ENCODE measurements at places on chromosomes 6 and 20.

GRCh38 chr6:71510057-71510713 lies 221.6 kb downstream of the OGFRL1 start:
- H3K4me3 ChIP-seq: no peak overlapping the region
- no peak overlapping the region for H3K27ac ChIP-seq
- H3K27me3 ChIP-seq: no peaks in the 10 kb centered on the region
- no peaks in the 10 kb centered on the region for H3K36me3 ChIP-seq
- peak; percentile 60 for DNase-seq

GRCh38 chr6:159809149-159809548 lies 9.1 kb downstream of the PNLDC1 start:
- H3K27ac ChIP-seq: no peak overlapping the region
- H3K4me1 ChIP-seq: no peaks in the 10 kb centered on the region
- H3K36me3 ChIP-seq: no peaks in the 10 kb centered on the region
- H3K4me3 ChIP-seq: no peak overlapping the region
- H3K27me3 ChIP-seq: no peaks in the 10 kb centered on the region

- H3K27me3 ChIP-seq: no peaks in the 10 kb centered on the region
- no peak overlapping the region for H3K4me3 ChIP-seq
- H3K4me1 ChIP-seq: no peaks in the 10 kb centered on the region
- no peaks in the 10 kb centered on the region for H3K36me3 ChIP-seq
- no peak for DNase-seq
- no peak overlapping the region for H3K27ac ChIP-seq
Measured at GRCh38 chr20:40641202-40641601, 47.8 kb downstream of the MAFB start.

- no peaks in the 10 kb centered on the region for H3K36me3 ChIP-seq
- H3K4me1 ChIP-seq: no peaks in the 10 kb centered on the region
- no peak for DNase-seq
- H3K27me3 ChIP-seq: no peaks in the 10 kb centered on the region
- H3K4me3 ChIP-seq: no peak overlapping the region
Measured at GRCh38 chr6:21560249-21560648, 33.3 kb upstream of the SOX4 start.

DNA sequence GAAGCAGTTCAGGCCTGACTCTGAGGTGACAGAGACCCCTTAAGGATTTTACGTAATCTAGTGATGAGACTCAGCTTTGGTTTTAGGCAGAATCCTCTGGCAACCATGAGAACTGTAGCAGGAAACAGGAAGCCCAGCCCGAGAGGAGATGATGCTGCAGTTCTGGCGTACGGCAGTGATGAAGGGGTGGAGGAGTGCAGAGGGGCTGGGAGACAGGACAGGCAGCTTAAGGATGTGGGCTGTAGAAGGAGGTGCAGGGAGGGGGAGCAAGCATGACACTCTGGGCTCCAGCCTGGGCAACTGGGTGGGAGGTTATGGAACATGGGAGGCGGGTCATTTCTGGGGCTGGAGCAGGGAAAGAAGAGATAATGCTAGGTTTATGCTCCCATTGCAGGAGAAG lies 67.1 kb downstream of the LRFN2 start:
- peaks cover 6% of the 10 kb centered on the region for H3K4me1 ChIP-seq
- no peaks in the 10 kb centered on the region for H3K36me3 ChIP-seq
- no peak overlapping the region for H3K27ac ChIP-seq
- no peaks in the 10 kb centered on the region for H3K27me3 ChIP-seq

DNA sequence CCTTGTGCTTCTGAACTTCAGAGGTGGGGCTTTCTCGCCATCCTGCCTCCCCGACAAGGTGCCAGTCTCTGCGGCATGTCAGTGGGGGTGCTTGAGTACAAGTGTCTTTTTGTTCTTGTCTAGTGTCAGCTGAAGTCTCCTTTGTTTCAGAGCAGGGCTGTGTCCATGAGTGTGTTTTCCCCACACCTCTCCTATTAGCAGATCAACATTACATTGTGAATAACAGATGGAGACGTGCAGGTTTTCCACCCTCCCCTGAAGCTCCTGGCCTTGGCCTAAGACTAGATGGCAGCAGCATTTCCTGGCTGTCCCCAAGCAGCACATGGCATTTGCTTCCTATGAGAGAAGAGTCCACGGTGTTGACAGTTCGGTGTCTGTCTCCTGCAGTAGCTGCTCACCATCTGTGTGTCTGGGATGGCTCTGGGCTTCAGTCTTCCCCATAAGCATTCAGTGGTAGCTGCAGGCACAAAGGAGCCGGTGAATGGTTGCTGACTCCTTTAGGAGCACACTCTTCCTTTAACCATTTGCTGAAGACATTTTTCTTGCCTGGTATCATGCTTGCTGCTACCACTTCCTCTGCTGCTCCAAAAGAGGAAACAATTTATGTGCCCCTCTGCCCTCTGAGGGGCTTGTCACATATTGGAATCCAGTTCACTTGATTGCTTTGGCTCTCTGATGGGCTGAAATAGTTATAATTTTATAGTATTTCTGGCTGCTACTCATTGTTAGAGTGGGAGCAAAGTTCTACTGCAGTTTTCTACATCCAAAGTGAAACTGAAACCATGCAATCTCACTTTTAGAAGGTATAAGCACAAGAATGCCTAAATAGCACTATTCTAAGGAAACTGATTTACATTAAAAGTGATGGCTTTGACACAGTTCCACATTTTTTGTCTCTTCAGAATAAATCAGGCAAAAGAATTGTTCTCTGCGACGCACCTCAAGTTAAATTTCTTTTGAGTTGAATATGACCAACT lies 913.0 kb downstream of the C6orf118 start:
- peaks cover 3% of the 10 kb centered on the region for H3K4me1 ChIP-seq
- DNase-seq: no peak
- 0 out of 2 replicates have a peak, but pooled peaks cover 2% of the 10 kb centered on the region for H3K36me3 ChIP-seq
- no peaks in the 10 kb centered on the region for H3K27me3 ChIP-seq
- no peak overlapping the region for H3K4me3 ChIP-seq

- no peaks in the 10 kb centered on the region for H3K4me1 ChIP-seq
- H3K4me3 ChIP-seq: no peak overlapping the region
- no peak overlapping the region for H3K27ac ChIP-seq
Measured at GRCh38 chr6:142386657-142387056, 84.8 kb downstream of the ADGRG6 start.

GRCh38 chr6:55033016-55033546 lies 141.2 kb upstream of the HCRTR2 start:
- no peak overlapping the region for H3K4me3 ChIP-seq
- no peaks in the 10 kb centered on the region for H3K27me3 ChIP-seq

DNA sequence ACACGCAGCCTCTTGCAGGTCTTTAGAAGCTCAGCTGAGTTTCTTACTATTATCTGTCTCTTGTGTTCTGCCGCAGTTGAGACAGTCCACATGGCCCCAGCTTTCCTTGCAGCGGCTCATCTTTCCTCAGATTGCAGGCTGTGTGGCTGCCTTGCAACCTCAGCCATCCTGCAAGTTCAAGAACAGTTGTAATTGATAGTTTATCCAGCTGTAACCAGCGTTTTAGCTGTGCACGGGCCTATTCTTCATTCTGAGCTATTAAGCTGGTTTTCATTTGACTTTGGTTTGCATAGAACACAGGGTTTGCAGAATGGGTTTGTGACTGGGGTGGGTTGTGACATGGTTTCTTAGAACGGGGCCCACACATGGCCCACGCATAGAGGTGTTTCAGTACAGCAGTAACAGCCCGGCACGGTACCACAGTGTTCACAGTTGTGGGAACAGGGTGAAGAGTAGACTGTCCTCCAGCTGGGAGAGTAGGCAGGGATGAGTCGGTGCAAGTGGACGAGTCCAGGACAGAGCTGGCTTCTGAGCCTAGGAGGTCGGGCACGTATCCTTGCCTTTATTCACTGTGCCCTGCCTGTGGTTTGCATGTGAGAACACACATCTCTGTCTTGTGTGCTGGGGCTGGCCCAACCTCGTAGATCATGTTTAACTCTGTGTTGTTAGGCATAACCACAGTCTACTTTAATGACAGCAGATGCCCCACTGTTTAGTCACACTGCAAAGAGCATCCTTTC lies 89.2 kb downstream of the RPP40 start:
- H3K36me3 ChIP-seq: peaks cover 3% of the 10 kb centered on the region
- no peak overlapping the region for H3K27ac ChIP-seq
- H3K27me3 ChIP-seq: no peaks in the 10 kb centered on the region
- H3K4me3 ChIP-seq: no peak overlapping the region

DNA sequence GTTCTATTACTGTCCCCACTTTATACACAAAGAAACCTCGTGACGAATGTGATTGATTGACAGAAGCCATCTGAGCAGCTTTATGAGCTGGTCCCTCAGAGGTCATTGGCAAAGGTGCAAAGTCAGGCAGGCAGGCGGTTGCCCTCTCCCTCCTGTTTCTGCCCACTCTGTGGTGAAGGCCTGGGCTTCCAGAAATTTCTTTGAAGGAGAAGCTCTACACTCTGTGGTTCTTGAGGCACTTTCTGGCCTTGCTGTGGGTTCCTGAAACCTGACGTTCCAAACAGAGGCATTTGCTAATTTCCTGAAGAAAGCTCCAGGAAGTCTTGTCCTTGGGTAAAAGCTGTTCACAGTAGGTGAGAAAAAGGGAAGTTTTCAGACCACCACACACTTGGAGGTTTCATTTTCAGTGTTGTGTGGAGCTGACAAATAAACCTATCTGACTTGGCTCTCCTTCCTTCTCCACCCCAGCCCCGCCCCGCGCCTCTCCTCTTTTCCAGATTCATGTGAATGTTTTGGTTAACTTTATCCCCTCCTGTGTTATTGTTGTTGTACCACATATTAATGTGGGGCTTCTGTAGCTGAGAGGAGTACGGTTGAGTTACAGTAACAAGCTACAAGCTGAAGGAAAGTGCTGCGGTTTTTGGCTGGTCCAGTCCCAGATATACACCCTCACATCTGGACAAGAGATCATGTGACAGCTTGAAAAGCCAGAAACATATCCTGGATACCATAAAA lies 274.1 kb downstream of the CLIC5 start:
- no peak overlapping the region for H3K4me3 ChIP-seq
- no peaks in the 10 kb centered on the region for H3K4me1 ChIP-seq
- H3K36me3 ChIP-seq: no peaks in the 10 kb centered on the region
- H3K27me3 ChIP-seq: no peaks in the 10 kb centered on the region
- no peak for DNase-seq

DNA sequence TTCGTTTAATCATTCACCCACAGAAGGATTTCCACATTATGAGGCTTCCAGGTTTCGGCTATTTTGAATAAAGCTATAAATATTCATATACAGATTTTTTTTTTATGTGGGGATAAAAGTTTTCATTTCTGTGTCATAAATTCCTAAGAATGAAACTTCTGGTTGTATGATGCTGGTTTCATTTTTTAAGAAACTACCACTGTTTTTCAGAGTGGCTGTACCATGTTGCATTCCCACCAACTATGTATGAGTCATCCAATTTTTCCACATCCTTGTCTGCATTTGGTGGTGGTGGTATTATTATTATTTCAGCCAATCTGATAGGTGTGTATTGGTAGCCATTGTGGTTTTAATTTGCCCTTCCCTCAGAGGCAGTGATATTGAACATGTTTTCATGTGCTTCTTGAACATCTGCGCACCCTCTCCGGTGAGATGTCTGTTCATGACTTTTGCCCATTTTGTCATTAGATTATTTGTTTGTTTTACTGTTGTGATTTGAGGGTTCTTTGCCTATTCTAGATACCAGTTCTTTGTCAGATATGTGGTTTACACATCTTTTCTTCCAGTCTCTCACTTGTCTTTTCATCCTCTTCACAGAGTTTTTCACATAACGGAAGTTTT lies 75.5 kb downstream of the DOK5 start:
- H3K27ac ChIP-seq: no peak overlapping the region
- no peaks in the 10 kb centered on the region for H3K4me1 ChIP-seq
- DNase-seq: no peak
- no peak overlapping the region for H3K4me3 ChIP-seq

DNA sequence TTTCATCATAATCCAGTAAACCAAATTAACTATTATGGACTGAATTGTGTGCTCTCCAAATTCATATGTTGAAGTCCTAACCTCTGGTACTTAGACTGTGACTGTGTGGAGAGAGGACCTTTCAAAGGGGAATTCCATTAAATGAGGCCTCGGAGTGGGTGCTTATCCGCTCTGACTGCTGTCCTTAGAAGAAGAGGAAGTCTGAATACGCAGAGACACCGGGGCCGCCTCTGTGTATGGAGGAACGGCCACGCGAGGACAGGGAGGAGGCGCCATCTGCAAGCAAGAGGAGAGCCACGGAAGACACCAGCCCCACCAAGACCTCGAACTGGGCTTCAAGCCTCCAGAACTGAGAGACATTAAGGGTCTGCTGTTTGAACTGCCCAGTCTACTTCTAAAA lies 35.6 kb upstream of the RPS6KA2 start:
- H3K4me3 ChIP-seq: no peak overlapping the region
- no peaks in the 10 kb centered on the region for H3K36me3 ChIP-seq
- H3K4me1 ChIP-seq: no peaks in the 10 kb centered on the region
- H3K27ac ChIP-seq: no peak overlapping the region
- H3K27me3 ChIP-seq: no peaks in the 10 kb centered on the region

- no peaks in the 10 kb centered on the region for H3K27me3 ChIP-seq
- H3K27ac ChIP-seq: no peak overlapping the region
- H3K36me3 ChIP-seq: no peaks in the 10 kb centered on the region
- no peak for DNase-seq
- no peak overlapping the region for H3K4me3 ChIP-seq
- H3K4me1 ChIP-seq: no peaks in the 10 kb centered on the region
Measured at GRCh38 chr6:104928141-104928540, 28.8 kb upstream of the LIN28B start.

- H3K4me3 ChIP-seq: no peak overlapping the region
- no peak for DNase-seq
- H3K27me3 ChIP-seq: no peaks in the 10 kb centered on the region
- H3K27ac ChIP-seq: no peak overlapping the region
- peaks cover 4% of the 10 kb centered on the region for H3K36me3 ChIP-seq
Measured at GRCh38 chr6:49698478-49698877, 14.9 kb downstream of the CRISP2 start.

- H3K27ac ChIP-seq: peak overlapping the region; percentile 1
- no peaks in the 10 kb centered on the region for H3K27me3 ChIP-seq
- DNase-seq: peak; percentile 43
- no peak overlapping the region for H3K4me3 ChIP-seq
- no peaks in the 10 kb centered on the region for H3K36me3 ChIP-seq
Measured at GRCh38 chr6:111113336-111114086, 26.2 kb downstream of the SLC16A10 start.

GRCh38 chr6:169501128-169501527 lies 200.7 kb downstream of the WDR27 start:
- H3K27me3 ChIP-seq: no peaks in the 10 kb centered on the region
- no peak for DNase-seq
- no peaks in the 10 kb centered on the region for H3K4me1 ChIP-seq

GRCh38 chr6:12051861-12052368 lies 39.8 kb downstream of the HIVEP1 start:
- no peak for DNase-seq
- H3K27ac ChIP-seq: no peak overlapping the region
- no peaks in the 10 kb centered on the region for H3K36me3 ChIP-seq
- no peaks in the 10 kb centered on the region for H3K27me3 ChIP-seq
- H3K4me1 ChIP-seq: no peaks in the 10 kb centered on the region

- DNase-seq: no peak
- H3K27me3 ChIP-seq: no peaks in the 10 kb centered on the region
- no peak overlapping the region for H3K27ac ChIP-seq
Measured at GRCh38 chr20:59471653-59472421, 132.5 kb upstream of the PHACTR3 start.

DNA sequence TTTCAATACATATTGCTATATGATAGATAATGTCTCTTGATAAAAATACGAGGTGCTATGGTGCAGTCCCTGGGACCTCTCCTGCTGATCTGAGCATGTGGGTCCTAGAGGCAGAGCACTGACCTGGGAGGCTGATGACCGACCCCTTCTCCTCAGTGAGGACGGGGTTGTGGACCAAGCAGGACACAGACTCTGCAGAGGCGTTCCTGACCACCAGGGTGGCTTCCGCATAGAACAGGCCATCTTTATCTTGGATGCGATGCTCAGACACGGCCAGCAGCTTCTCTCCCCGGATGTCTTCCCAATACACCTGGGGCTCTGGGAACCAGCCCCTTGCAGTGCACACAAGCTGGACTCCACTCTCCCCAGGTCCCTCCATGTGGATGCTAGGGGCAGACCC lies 4.2 kb downstream of the BTNL2 start:
- H3K4me1 ChIP-seq: peaks cover 4% of the 10 kb centered on the region
- H3K27me3 ChIP-seq: no peaks in the 10 kb centered on the region
- H3K36me3 ChIP-seq: no peaks in the 10 kb centered on the region
- H3K4me3 ChIP-seq: no peak overlapping the region
- no peak overlapping the region for H3K27ac ChIP-seq

All from H9 (cell line).